Left lobe of liver (tissue), 2 donors: ENCODE measurements at places on chromosomes 12 and 14. TPM values are rescaled to one million over a fixed set of nuclear protein-coding genes. Genes with fewer than 3 reads are reported as not detected.

DNA sequence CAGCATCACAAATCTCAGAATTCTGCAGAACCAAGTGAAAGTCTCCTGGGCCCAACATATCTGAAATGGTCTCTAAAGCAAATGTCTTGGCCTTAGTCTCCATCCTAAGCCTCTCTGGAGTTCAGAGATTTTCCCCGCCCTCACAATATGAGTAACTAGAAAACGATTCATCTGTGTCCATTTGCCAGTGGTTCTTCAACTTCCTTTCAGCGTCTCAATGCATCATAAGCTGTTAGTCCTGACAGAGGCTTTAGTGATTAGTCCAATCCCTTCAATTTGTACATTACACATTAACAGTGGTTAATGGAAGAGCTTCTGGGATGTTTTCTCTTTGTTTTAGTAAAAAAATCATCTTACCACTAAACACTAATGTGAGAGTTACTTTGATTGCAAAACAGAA, 17.4 kb downstream of the NPC2 start:
- DNase-seq: no peak

DNA sequence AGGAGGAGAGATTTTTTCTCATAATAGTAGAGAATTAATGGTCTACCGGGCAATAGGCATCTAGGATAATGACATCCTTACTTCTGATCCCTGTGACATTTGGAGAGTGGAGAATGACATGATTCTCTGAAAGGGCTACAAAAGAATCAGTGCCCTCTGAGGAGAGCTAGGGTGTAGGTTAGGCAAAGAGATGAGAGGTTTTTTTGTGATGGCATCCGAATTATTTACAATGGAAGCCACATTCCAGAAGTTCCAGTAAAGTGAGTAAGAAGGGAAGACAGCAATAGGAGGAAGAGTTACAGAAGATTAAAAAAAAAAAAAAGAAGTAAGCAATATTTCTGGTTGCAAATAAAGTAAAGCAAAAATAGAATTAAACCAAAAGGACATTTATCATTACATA, 478.0 kb downstream of the RMST start:
- DNase-seq: no peak

GRCh38 chr12:127516467-127516866, 750.5 kb upstream of the TMEM132C start:
- no peak for DNase-seq

GRCh38 chr12:4151362-4152121, 122.0 kb upstream of the CCND2 start:
- DNase-seq: no peak

- DNase-seq: no peak
Observed at GRCh38 chr12:114783089-114783618, 99.2 kb upstream of the TBX3 start.

- no peak for DNase-seq
Observed at GRCh38 chr14:47269756-47270492, 405.5 kb downstream of the MDGA2 start.

- DNase-seq: peak; percentile 3
Observed at GRCh38 chr12:112989806-112990205, 11.5 kb downstream of the OAS2 start.

DNA sequence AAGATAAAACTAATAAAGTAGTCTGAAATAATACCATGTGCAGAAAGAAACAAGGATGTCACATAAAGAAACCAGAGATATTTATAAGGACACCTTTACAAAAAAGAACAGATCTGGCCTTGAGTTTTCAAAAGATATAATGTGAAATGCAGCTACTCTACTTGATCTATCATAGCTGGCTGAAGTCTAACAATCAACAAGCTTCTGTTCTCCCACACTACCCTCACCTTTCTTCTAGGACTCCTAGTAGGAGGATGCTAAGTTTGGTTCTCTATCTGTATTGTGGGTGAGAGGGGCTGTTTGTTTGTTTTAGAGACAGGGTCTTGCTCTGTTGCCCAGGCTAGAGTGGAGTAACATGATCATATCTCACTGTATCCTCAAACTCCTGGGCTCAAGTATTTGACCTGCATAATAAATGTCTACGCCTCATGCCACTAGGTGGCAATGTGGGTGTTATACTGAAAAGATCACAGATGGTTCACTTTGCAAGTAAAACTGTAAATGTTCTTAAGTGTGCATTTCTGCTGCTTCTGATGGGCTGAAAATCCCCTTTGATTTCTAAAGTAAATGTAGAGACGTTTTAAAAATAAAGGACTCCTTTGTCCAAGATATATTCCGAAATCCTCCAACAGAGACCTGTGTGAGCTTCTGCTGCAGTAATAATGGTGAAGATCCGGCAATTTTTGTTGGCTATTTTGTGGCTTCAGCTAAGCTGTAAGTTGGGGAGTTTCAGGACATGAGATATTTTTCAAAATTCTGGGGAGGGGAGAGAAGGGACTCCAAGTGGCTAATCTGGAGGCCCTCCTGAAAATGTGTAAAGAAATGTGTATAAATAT, 269.3 kb downstream of the DAD1 start:
- DNase-seq: no peak

DNA sequence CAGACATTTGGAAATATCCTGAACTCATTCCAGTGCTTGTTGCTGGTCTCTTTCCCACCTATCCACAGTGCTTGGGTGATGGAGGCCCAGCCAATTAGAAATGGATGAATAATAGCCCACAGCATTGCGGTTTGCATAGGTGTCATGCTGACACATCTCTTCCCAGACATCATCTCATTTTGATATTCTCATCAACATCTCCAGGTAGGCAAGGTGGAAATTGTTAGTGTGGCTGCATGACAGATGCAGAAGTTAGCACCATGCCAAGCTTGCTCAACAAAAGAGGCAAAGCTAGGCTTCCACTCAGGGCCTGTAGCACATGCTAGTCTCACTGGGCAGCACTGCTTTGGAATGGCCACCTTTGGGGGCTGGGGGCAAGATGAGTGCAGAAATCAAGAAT, 1118.9 kb downstream of the VRK1 start:
- DNase-seq: no peak

DNA sequence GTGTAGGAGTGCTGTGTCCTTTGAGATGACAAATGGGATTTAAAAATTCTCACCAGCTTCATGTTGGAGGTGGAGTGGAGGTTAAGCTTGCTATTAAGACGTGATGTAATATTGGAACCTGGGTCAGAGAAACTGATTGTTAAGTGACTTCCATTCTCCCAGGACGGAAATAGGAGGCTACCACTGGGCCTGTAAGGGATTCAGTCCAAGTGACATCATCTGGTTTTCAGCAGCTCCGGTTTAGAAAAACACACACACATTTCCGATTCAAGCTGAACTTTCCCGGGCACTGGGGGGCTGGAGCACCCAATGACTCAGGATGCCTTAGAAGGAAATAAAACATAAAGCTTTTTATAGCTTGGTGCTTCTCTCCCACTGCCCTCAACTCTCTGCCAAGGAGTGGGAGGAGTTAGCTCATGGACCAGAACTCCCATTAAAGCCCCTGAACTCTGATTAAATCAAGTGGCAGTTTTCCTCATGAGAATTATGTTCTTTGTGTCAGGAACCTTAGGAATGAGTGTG, 12.4 kb downstream of the CALM1 start:
- DNase-seq: no peak

- DNase-seq: no peak
Observed at GRCh38 chr12:109553483-109553882, 19.8 kb downstream of the MMAB start.

DNA sequence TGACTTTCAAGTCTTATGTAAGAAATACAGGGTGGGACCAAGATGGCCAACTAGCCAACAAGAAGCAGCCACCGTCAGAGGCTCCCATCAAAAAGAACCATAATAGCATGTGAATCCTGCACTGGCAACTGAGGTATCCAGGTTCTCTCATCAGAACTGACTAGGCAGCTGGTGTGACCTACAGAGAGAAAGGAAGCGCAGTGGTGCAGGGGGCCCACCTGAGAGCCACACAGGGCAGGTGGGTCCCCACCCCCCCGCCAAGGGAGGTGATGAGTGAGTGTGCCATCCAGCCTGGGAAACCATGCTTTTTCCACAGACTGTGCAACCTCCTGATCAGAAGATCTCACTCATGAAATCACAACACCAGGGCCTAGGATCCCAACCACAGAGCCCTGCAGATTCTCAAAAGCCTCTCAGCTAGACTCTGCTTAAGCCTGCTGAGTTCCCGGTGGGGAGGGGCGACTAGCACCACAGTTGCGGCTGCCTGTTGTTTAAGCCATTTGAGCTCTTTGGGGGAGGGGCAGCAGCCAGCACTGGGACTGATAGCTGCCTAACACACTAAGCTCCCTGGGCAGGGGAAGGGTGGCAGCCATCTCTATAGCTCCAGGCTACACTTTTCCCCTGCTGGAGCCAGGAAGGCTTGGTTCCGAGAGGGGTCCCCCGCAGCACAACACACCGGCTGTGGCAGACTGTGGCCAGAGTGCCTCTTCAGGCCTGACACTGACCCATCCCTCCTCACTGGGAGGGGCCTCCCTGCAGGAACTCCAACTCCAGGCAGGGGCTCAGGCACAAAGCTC, 75.3 kb downstream of the GARIN6 start:
- no peak for DNase-seq

Gene LRCOL1
- total RNA-seq: 9.2 TPM

Gene GPD1
- total RNA-seq: 129 TPM

Gene AKAP5
- total RNA-seq: 0.45 TPM

Gene PLCZ1
- total RNA-seq: not detected

Gene COCH
- 0.33 TPM for total RNA-seq

Gene FAM186B
- 1.2 TPM for total RNA-seq

Gene NPFF
- not detected for total RNA-seq
